Osteoblast (primary cell): ENCODE measurements at places on chromosomes 11 and 22.

DNA sequence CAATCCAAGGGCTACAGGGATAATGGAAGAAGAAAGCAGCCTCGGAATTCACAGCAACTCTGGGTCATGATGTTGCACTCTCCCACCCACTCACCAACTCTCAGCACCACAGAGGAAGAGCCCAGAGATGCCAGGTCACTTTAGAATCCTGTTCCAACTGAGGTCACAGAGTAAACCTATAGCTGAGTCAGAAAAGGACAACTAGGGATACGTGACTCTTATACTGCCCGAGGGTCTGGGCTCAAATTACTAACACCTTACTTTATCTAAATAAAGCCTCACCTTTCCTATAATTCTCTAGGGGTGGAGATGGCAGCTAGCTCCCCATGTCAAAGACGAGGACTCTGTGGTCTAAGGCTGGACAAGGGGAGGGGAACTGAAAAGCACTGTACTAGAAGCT, 24.6 kb downstream of the IL18BP start:
- H3K4me1 ChIP-seq, result peaks cover 23% of the 10 kb centered on the region
- H3K27me3 ChIP-seq, result no peaks in the 10 kb centered on the region
- DNase-seq, result no peak
- H3K36me3 ChIP-seq, result peaks cover 86% of the 10 kb centered on the region
- H3K27ac ChIP-seq, result no peak overlapping the region
- no peak overlapping the region for H3K4me3 ChIP-seq

- peaks cover 32% of the 10 kb centered on the region for H3K36me3 ChIP-seq
- DNase-seq, result peak; percentile 71
- peaks cover 46% of the 10 kb centered on the region for H3K4me1 ChIP-seq
- H3K27me3 ChIP-seq, result no peaks in the 10 kb centered on the region
- peak overlapping the region; percentile 91 for H3K27ac ChIP-seq
Observed at GRCh38 chr11:61331651-61332050, 1.3 kb downstream of the DDB1 start.

- H3K4me1 ChIP-seq, result peaks cover 6% of the 10 kb centered on the region
- H3K27me3 ChIP-seq, result no peaks in the 10 kb centered on the region
- H3K4me3 ChIP-seq, result no peak overlapping the region
- no peaks in the 10 kb centered on the region for H3K36me3 ChIP-seq
Observed at GRCh38 chr11:22787551-22788162, 41.9 kb downstream of the SVIP start.

- peaks cover 8% of the 10 kb centered on the region for H3K27me3 ChIP-seq
- peak overlapping the region; percentile 0 for H3K27ac ChIP-seq
- H3K4me1 ChIP-seq, result peaks cover 25% of the 10 kb centered on the region
- peak overlapping the region; percentile 71 for H3K4me3 ChIP-seq
Observed at GRCh38 chr11:118928870-118929500, 3.3 kb upstream of the BCL9L start.

DNA sequence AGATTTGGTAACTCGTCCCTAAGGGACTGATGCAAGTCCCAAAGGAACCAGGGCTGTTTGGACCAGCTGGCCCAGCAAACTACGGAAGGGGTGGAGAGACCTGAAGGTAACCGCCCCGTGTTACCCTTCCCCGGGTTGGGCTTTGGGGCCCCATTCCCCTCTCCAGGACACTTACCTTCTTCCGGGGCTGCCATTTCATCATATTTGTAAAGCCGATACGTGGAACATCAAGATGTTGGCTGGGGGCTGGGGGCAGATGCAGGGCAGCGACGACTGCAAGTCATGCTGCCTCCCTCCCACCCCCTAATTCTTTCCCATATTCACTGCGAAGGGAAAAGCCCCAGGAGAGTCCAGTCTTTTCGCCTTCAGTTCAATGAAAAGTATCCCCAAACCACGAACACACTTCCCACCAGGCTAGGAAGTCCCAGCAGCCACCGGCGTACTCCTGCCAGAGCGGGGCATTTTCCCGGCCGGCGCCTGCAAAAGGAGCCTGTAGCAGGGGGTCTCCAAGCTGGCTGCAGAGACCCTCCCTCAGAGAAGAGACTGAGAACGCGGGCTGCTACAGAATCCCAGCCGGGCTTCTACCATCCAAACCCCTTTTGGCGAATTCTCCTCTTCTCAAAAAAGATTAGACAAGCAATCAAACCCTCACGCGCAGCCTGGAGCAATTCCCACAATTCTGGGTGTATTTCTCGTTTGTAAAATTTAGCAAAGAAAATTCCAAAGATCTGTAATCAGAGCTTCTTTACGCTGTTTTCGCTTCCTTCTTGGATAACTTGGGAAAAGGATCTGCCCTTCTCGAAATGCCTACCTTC, 236.7 kb downstream of the TTC28 start:
- H3K4me3 ChIP-seq, result peak overlapping the region; percentile 80
- H3K27ac ChIP-seq, result peak overlapping the region; percentile 75
- H3K36me3 ChIP-seq, result no peaks in the 10 kb centered on the region
- H3K4me1 ChIP-seq, result peaks cover 27% of the 10 kb centered on the region
- DNase-seq, result peak; percentile 79
- no peaks in the 10 kb centered on the region for H3K27me3 ChIP-seq

DNA sequence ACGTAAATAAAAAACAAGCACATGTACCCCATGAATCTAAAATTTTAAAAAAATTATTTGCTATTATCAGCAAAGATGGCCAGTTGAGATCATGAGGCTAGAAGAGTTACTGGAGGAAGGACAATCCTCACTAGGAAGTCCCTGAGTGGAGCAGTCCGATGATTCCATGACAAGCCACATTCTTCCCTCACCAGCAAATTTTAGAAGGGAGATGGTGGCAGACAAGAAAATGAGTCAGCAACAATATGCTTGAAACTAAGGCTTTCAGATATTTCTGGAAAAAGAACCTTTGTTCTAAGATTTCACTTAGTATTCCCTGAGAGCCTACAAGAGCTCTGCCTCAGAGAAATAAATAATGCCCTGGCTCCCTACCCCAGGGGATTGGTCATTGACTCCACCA, 34.9 kb downstream of the P4HA3 start:
- H3K4me3 ChIP-seq, result no peak overlapping the region
- peaks cover 38% of the 10 kb centered on the region for H3K4me1 ChIP-seq
- H3K36me3 ChIP-seq, result no peaks in the 10 kb centered on the region
- DNase-seq, result no peak

GRCh38 chr11:9092853-9093778, 1.7 kb upstream of the SCUBE2 start:
- DNase-seq, result peak; percentile 80
- H3K27me3 ChIP-seq, result peaks cover 8% of the 10 kb centered on the region
- H3K27ac ChIP-seq, result no peak overlapping the region
- no peak overlapping the region for H3K4me3 ChIP-seq
- peaks cover 4% of the 10 kb centered on the region for H3K4me1 ChIP-seq
- no peaks in the 10 kb centered on the region for H3K36me3 ChIP-seq

- H3K27ac ChIP-seq, result no peak overlapping the region
- H3K4me3 ChIP-seq, result no peak overlapping the region
- H3K4me1 ChIP-seq, result no peaks in the 10 kb centered on the region
- peaks cover 42% of the 10 kb centered on the region for H3K36me3 ChIP-seq
Observed at GRCh38 chr22:42086051-42086450, 4.5 kb downstream of the NDUFA6 start.

GRCh38 chr22:28884747-28885350, 1.5 kb downstream of the ZNRF3 start:
- no peaks in the 10 kb centered on the region for H3K27me3 ChIP-seq
- H3K4me1 ChIP-seq, result peaks cover 8% of the 10 kb centered on the region

DNA sequence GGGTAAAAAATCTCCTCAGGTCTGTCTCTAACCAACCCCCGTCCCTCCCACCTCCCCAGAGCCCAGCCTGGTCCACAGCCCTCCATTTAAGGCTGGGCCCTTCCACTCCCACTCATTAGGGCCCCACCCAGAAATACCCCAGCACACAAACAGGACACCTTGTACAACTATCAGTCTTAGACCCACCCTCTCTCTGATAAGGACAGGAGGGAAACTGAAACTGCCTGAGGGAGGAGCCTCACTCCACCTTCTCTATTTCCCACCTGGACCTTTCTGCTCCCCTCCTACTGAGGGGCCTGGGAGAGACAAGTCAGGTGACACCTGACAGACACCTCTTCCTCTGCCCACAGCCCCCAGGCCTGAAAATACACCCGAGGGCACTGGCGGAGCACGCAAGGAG, 90.2 kb downstream of the PLEKHA7 start:
- no peaks in the 10 kb centered on the region for H3K36me3 ChIP-seq
- no peak overlapping the region for H3K4me3 ChIP-seq
- H3K27ac ChIP-seq, result no peak overlapping the region
- H3K4me1 ChIP-seq, result no peaks in the 10 kb centered on the region
- peaks cover 46% of the 10 kb centered on the region for H3K27me3 ChIP-seq
- no peak for DNase-seq

- DNase-seq, result no peak
- no peak overlapping the region for H3K27ac ChIP-seq
- H3K4me1 ChIP-seq, result no peaks in the 10 kb centered on the region
- H3K36me3 ChIP-seq, result no peaks in the 10 kb centered on the region
Observed at GRCh38 chr11:20536784-20537183, 62.6 kb upstream of the SLC6A5 start.

DNA sequence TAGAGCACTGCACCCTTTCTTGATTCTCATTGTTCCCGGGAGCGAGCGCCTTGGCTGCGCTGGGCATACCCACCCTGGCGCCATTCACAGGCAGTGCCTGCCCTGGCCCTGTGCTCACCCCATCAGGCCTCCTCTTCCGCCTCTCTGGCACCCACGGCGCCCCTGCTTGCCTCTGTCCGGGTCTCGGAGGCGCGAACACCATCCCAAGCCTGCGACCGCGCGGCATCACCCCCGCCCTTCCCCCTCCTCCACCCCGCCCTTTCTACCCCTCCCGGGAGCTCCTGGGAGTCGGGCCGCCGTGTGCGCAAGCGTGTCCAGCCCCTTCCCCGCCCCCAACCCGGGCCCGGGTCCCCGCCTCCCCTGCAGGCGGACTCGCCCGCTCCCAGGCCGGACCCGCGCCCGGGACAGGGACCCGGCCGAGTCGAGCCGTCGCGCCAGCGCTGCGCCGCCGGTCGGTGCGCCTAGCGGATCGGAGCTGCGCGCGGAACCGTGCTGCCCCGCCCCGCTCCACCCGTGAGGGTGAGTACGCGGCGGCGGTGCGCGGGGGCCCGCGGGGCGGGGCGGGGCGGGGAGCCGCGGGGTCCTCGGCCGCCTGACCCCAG, at the start of gene ST3GAL4:
Gene ST3GAL4, plus strand, starts transcription at position 363 of the 602 bp plus-strand sequence. CDS start 50,470 bp downstream, outside the sequence.
- H3K27me3 ChIP-seq, result no peaks in the 10 kb centered on the region
- H3K4me3 ChIP-seq, result peak within 1 kb of the TSS; percentile 84
- peak; percentile 97 for DNase-seq
- no peaks in the 10 kb centered on the region for H3K36me3 ChIP-seq
- peak within 1 kb of the TSS; percentile 80 for H3K27ac ChIP-seq
- peaks cover 57% of the 10 kb centered on the region for H3K4me1 ChIP-seq

DNA sequence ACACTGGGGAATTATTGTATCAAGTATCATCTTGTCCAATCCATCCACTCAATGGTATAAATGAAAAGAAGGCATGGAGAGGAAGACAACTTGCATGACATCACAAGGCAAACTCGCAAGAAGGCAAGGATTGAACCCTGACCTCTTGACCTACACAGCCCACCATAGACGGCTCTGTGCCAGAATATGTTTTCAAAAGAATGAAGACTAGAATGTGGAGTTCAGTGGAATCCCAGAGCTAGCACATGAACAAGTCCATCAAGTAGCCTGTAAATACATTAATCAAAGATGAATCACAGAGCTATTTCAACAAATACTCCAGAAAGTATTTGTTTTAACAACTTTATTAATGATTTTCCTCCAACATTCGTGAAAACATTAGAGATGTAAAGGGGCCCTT, 189.7 kb downstream of the GUCY1A2 start:
- H3K27me3 ChIP-seq, result no peaks in the 10 kb centered on the region
- no peak for DNase-seq
- H3K36me3 ChIP-seq, result no peaks in the 10 kb centered on the region
- no peaks in the 10 kb centered on the region for H3K4me1 ChIP-seq
- no peak overlapping the region for H3K27ac ChIP-seq

GRCh38 chr11:108220721-108221336, 1.6 kb downstream of the NPAT start:
- H3K27ac ChIP-seq, result peak overlapping the region; percentile 95
- H3K4me1 ChIP-seq, result peaks cover 28% of the 10 kb centered on the region
- DNase-seq, result no peak
- no peaks in the 10 kb centered on the region for H3K27me3 ChIP-seq

DNA sequence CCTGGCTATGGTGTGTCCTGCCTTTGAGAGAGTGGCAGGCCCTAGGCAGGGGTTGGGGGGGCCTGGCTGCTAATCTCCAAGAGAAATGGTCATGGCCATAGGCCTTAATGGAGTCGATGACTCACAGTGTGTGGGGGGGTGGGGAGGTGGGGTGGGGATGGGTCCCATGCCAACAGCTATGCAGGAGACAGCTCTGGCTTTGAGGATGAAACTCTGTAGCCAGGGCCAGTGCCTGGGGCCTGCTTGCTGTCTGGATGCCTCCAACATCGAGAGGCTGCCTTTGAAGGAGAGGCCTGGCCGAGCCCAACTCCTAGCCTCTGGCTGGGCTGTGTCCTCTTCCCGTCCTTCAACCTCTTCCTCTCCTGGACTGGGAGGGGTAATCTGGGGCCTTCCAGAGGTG, 23.9 kb upstream of the TSPAN18 start:
- no peak overlapping the region for H3K27ac ChIP-seq
- no peak overlapping the region for H3K4me3 ChIP-seq
- H3K36me3 ChIP-seq, result no peaks in the 10 kb centered on the region
- DNase-seq, result no peak

DNA sequence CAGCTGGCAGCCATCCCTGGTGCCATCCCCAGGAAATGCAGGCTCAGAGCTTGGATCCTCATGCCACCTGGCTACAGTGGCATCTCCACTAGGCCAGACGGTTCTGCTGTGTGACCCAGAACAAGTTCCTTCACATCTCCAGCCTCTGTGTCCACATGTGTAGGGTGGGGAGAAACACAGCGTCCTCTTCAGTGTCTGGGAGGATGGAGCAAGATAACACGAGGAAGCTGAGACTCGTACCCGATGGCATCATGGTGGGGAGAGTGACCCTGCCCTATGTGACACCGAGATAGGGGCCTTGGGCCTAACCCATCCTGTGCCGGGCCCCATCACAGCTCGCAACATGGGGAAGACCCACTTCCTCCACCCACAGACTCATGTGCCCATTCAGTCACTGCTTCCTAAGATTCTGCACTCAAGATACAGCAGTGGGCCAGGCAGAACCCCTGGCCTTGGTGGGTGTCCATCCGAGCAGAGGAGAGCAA, 78.5 kb downstream of the MORC2 start:
- no peak overlapping the region for H3K4me3 ChIP-seq
- H3K36me3 ChIP-seq, result no peaks in the 10 kb centered on the region
- H3K27me3 ChIP-seq, result no peaks in the 10 kb centered on the region
- H3K4me1 ChIP-seq, result no peaks in the 10 kb centered on the region
- peak; percentile 78 for DNase-seq
- no peak overlapping the region for H3K27ac ChIP-seq
